Left renal pelvis (tissue), 4 donors: ENCODE measurements at places on chromosomes 5 and 9.
A peak's percentile ranks its signal among the peaks of the same experiment; 100 is the strongest.

- no peak for DNase-seq
Observed at GRCh38 chr5:155831491-155831890, 495.5 kb upstream of the SGCD start.

DNA sequence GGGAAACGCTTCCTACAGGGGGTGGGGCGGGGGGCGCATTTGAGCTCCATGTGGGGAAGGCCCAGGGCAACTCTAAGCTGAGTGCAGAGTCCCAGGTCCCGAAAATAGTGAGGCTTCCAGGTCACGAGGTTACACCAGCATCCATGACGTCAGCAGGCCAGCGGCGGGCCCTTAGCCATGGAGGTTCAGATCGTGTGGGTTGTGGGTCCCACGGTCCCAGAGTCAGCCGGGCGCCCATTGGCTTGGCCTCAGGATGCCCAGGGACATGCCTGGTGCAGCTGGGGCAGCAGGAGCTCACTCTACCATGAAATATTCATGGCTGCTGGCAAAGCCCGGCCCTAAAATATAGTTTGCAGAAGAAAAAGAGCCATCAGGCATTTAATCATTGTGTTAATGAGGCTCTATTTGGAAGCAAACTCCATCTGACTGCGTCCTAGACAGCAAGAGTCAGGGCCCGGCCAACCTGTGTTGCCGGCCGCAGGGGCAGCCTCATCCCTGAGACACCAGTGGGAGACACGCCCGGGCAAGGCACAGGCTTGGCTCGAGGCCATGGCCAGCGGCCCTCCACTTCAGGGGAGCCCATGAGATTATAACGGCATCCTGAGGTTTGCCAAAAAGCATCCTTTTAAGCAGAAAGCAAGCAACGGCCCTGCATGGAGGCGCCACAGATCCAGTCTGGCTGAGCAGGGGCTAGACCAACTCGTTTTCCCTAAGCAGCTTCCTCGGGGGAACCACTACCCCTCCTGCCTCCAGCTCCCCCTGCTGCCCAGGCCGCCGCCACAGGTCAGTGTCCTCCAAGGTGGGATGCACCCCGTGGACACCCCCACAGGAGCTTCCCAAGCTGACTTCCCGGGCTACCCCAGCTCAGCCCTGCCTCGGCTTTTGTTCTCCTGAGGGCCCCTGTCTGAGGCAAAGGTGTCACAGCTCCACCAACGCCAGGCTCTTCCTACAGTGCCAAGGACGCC, 108.9 kb upstream of the PPP1R26 start:
- no peak for DNase-seq

DNA sequence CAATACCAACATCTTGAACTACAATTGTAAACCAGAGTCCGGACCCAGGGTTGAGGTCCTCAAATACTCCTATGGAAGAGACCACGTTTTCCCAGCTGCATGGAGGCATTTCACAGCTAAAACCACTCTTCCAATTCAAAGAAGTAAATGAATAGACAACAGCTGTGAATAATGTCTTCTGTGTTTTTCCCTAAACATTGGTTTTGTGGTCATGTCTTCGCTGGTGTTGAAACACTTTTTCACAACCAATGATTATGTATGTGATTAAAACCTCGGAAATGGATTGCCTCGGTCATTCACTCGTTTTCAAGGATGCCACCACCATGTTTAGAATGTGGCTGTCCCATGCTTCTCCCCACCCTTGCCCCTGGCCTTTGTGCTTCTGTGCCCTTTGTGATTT, 9.4 kb upstream of the TENT4A start:
- no peak for DNase-seq

GRCh38 chr9:114098936-114099668, at the start of gene KIF12:
Gene KIF12 (minus strand): TSS chr9:114099292. CDS start chr9:114099276, 16 bp downstream.
- DNase-seq = peak; percentile 87

GRCh38 chr5:38497946-38498345, 58.5 kb downstream of the LIFR start:
- no peak for DNase-seq

GRCh38 chr5:5483880-5484598, 61.6 kb downstream of the ICE1 start:
- no peak for DNase-seq

- no peak for DNase-seq
Observed at GRCh38 chr9:122144836-122145591, 14.6 kb downstream of the NDUFA8 start.

GRCh38 chr9:137045294-137046087, 486 bp downstream of the NPDC1 start:
- no peak for DNase-seq

DNA sequence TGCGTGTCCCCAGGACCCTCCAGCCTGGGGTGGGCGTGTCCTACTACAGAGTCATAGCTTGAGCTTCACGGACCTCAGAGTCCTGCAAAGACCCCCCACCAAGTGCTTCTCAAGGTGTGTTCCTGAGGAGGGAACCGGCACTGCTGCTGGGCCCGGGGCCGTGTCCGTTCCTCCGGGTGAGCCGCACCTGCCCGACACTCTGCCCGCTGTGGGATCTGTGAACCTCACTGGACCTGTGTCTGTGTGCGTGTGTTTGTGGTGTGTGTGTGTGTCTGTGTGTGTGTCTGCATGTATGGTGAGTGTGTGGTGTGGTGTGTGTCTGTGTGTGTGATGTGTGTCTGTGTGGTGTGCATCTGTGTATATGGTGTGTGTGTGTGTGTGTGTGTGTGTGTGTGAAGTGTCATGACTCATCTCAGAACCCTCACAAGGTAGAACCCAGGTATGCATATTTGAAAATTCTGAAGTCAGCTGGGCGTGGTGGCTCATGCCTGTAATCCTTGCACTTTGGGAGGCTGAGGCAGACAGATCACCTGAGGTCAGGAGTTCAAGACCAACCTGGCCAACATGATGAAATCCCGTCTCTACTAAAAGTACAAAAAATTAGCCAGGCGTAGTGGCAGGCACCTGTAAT, 40.9 kb upstream of the RXRA start:
- no peak for DNase-seq

GRCh38 chr5:57696825-57697570, 214.4 kb upstream of the ACTBL2 start:
- no peak for DNase-seq

DNA sequence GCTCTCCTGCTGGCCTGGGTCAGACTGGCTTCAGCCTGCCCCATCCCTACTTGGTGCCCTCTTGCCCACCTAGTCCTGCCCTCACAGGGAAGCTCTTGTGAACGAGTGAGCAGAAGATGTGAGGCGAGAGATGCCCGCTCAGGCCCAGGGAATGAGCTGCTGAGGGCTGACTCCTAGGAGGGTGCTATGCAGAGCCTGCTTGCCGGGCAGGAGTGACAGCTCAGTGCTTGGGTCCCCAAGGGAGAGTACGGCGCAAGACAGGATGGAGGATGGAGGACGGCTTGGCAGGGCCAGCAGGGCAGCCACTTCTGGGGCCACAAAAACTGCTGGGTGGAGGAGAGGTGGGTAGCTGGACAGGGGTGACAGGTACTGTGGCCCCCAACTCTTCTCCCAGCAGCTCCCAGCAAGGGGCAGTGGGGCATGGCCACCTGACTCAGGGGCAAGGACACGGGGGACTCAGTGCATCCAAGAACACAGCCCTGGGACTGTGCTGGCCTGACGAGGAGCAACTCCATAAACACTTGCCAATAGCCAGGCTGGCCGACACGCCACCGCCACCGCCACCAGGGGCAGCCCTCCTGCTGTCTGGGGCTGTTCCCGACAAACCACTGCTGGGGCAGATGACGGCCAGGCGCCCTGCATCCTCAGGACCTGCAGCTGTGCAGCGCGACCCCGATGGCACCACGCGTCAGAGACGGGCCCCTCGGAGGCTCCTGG, 55.6 kb upstream of the UBAC1 start:
- DNase-seq = no peak

DNA sequence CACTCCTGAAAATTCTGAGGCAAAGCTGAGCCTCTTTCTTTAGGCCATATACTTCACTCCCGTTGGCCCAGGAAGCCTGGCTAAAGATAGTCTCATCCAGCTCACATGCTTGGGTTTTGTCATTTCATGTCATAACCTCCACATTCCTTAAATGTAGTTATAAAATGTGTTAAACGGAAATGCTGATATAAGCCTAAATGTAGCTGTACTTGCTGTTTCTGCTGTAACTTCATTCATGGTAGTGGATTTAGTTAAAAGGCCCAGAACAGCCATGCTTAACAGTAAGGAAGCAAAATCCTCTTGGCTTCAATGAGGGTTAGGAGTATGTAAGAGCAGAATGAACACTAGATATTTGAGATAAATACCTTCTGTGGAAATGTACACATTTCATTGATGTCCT, 135.8 kb upstream of the TMEM161B start:
- no peak for DNase-seq

GRCh38 chr5:39905356-39905755, 480.6 kb upstream of the DAB2 start:
- DNase-seq = no peak

GRCh38 chr5:56698463-56699381, 116.6 kb upstream of the MAP3K1 start:
- DNase-seq = no peak

- DNase-seq = no peak
Observed at GRCh38 chr9:18837402-18837801, 195.6 kb downstream of the SAXO1 start.

DNA sequence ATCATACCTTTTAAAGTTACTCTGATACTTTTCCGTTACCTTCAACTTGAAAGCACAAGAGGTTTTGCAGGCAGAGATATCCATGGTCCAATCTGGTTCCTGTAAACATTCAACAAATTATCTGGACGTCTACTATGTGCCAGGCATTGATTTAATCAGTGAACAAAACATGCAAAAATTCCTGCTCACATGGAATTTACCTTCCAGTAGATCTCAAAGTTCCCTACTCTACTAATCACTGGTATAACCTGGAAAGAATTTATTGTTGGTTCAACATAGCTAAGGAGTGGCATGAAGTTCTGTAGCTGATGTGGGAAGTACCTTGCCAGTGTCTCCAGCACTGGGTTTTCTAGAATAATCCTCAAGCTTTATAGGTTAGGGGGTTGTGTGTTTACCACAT, 9.8 kb downstream of the OCLN start:
- DNase-seq = no peak

GRCh38 chr9:82621447-82621846, 441.5 kb downstream of the RASEF start:
- no peak for DNase-seq

DNA sequence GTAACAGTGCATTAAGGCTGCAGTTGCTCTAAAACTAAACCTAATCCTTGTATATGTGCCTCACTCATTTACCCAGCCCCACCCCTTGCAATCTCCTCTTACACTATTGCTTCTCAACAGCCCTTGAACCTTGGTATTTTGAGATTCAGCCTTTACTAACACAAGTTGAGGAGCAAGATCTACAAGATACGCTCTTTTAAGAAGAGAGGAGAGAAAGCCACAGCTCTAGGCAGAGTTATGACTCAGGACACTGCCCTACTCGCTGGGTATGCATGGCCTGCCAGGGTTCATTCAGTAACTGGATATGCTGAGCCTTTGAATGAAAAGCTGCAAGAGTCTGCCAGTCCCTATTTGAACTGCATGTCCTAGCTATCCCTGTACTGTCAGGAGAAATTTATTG, 219.5 kb downstream of the PCSK5 start:
- DNase-seq = no peak

DNA sequence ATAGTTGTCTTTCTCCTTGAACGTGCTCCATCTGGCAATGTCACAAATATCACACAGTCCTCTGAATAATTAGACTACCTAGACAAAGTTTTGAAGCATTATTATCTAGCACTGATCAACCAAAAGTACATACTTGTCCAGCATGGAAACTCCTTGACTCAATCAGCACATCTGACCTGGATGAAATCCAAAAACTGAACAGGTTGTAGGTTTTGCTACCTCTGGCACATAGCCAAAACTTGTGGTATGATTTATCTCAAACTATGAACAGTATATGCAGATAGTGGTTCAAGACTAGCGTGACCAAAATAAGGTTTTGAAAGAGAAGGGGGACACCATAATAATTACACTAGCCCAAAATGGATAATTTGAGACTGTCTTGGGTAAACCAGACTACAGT, 158.1 kb downstream of the ARRDC3 start:
- no peak for DNase-seq

DNA sequence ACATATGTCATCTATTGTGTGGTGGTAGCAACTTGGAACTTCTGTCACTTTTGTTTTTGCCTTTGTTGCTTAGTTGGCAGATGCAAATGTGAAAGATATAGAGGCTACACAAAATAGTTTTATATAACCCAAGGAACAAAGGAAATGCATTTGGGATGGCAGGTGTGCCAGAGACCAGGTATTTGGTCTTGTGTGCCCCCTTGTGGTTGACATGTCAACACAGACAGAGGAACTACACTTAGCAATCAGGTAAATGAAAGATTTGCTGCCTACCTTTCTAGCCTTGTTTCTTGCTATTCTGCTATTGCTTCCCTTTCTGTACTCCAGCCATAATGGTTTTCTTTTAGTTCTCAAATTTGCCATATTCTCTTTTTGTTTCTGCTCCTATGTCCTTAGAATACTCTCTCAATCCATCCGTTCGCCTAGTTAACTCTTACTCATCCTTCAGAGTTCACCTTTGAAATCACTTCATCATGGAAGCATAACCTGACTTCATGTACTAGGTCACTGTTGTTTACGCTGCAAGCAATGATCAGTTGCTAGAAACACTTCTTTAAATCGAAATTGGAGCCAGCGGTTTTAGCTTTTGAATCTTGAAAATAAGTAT, 119.5 kb downstream of the TRPM3 start:
- no peak for DNase-seq

GRCh38 chr9:116366241-116366640, 212.7 kb downstream of the PAPPA start:
- DNase-seq = no peak

DNA sequence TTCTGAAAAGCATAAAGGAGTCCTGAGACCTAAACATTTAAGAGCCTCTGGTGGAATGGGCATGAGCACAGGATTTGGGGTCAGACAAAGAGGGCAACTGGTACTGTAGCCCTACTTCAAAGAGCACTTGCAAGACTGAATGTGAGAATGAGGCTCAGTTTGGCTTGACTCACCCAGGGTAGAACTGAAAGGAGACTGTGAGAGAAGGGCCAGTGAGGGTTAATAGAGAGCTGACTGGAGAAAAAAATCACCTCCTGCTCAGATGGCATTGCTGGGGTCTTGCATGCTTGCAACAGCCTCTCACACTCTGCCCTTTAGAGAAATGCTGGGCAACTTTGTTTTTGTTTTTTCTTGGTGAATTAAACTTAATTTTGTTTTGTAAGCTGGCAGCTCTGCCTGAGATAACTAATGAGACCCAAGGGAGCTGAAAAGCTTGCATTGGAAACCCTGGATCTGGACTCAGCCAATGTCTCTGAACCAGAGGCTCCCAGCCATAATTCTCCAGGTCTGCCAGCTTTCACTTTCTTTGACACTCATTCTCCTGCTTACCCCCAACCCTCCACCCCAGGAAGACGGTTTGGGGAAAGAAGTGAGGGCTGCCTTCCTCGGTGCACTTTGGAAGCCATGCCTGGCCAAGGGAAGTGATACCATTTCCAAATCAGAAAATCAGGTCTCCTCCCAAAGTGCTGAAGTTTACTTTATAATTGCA, 161.1 kb upstream of the PANK3 start:
- no peak for DNase-seq

GRCh38 chr9:134057751-134058701, 9.8 kb downstream of the BRD3 start:
- DNase-seq = no peak

GRCh38 chr5:168877132-168877892, 298.1 kb upstream of the PANK3 start:
- no peak for DNase-seq

GRCh38 chr9:95696701-95697100, 178.8 kb upstream of the ERCC6L2 start:
- DNase-seq = no peak

GRCh38 chr5:92644266-92644886, 936.6 kb downstream of the NR2F1-AS1 start:
- DNase-seq = no peak
